H1 (cell line): ENCODE measurements at places on chromosomes 1 and 21. TPM values are rescaled to one million over a fixed set of nuclear protein-coding genes. Genes with fewer than 3 reads are reported as not detected.

DNA sequence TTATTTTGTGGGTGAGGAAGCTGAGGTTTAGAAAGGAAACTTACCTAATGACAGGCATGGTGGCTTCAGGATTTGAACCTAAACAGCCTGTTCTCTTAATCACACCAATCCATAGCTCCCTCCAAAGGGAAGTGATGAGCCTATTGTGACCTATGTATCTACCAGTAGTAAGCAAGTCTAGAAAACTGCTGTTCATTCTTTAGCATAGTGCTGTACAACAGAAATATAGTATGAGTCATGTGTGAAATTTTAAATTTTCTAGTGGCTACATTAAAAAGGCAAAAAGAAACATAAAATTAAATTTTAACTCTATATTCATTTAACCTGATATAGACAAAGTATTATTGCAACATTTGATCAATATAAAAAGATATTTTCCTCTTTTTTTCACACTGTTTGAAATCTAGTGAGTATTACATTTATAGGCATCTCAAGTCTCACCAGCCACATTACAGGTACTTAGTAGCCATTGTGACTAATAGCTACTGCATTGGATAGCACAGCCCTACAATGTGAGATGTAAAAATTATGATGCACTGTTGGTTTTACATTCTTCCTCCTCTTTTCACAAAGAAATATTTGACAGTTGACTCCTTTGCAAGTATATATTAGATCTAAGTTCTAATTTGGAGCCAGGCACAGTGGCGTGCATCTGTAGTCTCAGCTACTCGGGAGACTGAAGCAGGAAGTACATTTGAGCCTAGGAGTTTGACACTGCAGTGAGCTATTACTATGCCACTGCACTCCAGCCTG is 16.6 kb downstream of the IPO9 start:
- DNase-seq = no peak

The AIRE gene
- 0.10 TPM in 1 of 2 replicates, not detected in the other for total RNA-seq

GRCh38 chr1:70415882-70416281 is 4.8 kb downstream of the CTH start:
- no peak for DNase-seq

GRCh38 chr1:246782120-246782900 is 58.1 kb downstream of the SCCPDH start:
- DNase-seq = no peak

DNA sequence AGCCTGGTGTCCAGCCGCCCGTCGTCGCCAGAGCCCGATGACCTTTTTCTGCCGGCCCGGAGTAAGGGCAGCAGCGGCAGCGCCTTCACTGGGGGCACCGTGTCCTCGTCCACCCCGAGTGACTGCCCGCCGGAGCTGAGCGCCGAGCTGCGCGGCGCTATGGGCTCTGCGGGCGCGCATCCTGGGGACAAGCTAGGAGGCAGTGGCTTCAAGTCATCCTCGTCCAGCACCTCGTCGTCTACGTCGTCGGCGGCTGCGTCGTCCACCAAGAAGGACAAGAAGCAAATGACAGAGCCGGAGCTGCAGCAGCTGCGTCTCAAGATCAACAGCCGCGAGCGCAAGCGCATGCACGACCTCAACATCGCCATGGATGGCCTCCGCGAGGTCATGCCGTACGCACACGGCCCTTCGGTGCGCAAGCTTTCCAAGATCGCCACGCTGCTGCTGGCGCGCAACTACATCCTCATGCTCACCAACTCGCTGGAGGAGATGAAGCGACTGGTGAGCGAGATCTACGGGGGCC is 1.2 kb downstream of the OLIG2 start:
- DNase-seq = peak; percentile 72

GRCh38 chr21:31329456-31330143 is 14.5 kb downstream of the TIAM1 start:
- no peak for DNase-seq

- no peak for DNase-seq
Measured at GRCh38 chr1:42927920-42928505, 30.7 kb downstream of the SLC2A1 start.

GRCh38 chr1:168234846-168235547 is 9.2 kb downstream of the SFT2D2 start:
- DNase-seq = no peak

DNA sequence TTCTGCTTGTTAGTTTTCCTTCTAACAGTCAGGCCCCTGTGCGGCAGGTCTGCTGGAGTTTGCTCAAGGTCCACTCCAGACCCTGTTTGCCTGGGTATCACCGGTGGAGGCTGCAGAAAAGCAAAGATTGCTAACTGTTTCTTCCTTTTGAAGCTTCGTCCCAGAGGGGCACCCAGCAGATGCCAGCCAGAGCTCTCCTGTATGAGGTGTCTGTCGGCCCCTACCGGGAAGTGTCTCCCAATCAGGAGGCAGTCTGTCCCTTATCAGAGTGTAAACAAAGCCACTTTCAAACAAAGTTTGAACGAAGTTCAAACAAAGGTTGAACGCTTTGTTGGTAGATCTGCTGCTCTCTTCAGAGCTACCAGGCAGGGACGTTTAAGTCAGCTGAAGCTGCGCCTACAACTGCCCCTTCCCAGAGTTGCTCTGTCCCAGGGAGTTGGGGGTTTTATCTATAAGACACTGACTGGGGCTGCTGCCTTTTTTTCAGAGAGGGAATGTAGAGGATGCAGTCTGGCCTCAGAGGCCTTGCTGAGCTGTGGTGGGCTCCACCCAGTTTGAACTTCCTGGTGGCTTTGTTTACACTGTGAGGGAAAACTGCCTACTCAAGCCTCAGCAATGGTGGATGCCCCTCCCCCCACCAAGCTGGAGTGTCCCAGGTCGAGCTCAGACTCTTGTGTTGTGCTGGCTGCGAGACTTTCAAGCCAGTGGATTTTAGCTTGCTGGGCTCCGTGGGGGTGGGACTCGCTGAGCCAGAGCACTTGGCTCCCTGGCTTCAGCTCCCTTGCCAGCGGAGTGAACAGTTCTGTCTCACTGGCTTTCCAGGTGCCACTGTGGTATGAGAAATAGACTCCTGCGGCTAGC is 401.8 kb downstream of the SRGAP2C start:
- peak; percentile 61 for DNase-seq

DNA sequence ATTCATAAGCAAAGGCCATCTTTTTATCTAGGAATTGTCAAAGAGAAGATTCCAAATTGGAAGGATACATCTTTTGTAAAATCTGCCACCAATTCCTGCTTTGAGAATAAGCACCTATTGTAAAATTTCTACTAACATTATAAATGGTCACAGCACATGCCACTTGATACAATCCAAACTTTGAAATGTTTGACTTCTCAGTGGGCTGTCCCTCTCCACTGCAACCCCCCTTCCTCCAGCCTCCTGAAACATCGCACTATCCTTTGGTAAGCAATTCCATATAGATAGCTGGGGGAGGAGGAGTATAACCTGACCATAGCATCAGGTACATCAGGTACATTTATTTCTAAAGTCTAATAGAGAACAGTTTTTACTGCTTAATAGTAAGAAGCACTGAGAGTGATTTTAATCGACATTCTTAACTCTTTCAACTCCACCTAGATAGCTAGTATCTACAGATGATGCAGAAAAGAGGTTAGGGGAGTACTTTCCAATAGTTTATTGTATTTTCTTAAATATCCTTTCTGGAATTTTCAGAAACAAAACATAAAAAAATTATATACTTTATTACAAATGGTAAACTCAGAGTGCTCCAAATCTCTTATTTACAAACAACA is 2.9 kb downstream of the JUN start:
- DNase-seq = no peak

- DNase-seq = no peak
Measured at GRCh38 chr1:1273209-1273511, 494 bp downstream of the UBE2J2 start.

- DNase-seq = no peak
Measured at GRCh38 chr1:85421179-85421578, 43.8 kb downstream of the DDAH1 start.

- DNase-seq = no peak
Measured at GRCh38 chr1:39450956-39451606, 40.4 kb upstream of the BMP8A start.

The LENEP gene
- 1.2 and 1.3 TPM in 2 replicates for total RNA-seq

DNA sequence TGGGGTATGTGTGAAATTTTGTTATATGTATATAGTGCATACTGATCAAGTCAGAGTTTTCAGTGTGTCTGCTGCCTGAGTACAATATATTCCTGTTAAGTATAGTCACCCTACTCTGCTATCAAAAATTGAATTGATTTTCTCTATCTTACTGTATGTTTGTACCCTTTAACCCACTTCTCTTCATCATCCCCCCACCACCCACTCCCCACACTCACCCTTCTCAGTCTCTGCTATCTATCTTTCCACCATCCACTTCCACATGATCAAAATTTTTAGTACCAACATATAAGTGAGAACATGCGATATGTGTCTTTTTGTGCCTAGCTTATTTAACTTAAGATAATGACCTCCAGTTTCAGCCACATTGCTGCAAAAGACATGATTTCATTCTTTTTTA is 4.2 kb downstream of the LY9 start:
- no peak for DNase-seq

The FLAD1 gene
- 97.4 and 104 TPM in 2 replicates for total RNA-seq

- peak; percentile 67 for DNase-seq
Measured at GRCh38 chr1:33306653-33307493, 14.0 kb downstream of the A3GALT2 start.

DNA sequence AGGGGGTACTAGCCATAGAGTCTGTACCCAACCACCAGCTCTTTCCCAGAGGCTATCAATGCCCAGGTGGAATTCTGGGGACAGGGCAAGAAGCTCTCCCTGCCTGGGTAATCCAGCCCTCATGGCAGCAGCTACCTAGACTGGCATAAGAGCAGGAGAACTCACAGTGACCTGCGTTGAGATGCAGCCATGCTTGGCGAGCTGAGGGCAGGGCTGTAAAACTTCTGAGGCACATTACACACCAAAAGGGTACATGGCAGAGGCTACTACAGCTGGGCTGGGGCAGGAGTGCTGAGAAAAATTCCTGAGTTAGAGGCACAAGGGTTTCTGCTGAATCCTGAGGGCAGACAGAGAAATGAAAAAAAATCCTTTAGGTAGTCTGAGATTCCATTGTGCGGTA is 927.9 kb upstream of the B3GALT2 start:
- no peak for DNase-seq

The PADI1 gene
- 0.30 and 0.33 TPM in 2 replicates for total RNA-seq

GRCh38 chr1:26779098-26779668 is 8.6 kb upstream of the PIGV start:
- no peak for DNase-seq

GRCh38 chr1:26210147-26210870 is 19.9 kb downstream of the CATSPER4 start:
- no peak for DNase-seq

DNA sequence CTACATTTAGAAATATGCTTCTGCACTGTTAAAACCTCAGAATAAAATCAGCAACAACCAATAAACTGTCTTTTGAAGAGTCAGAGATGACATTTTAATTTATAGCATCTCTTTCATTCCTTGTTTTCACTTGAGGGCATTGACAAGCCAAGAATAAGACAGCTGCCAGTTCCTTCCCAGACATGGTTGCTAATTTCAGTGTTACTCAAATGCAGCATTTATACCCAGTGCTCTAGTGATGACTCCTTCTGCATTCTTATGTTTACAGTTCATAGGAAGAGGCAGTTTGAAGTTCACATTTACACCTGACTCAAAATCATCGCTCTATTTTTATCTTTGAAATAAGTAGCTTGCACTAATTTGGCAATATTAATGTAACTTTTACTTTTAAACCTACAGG is 44.9 kb downstream of the PLA2G4A start:
- DNase-seq = no peak

DNA sequence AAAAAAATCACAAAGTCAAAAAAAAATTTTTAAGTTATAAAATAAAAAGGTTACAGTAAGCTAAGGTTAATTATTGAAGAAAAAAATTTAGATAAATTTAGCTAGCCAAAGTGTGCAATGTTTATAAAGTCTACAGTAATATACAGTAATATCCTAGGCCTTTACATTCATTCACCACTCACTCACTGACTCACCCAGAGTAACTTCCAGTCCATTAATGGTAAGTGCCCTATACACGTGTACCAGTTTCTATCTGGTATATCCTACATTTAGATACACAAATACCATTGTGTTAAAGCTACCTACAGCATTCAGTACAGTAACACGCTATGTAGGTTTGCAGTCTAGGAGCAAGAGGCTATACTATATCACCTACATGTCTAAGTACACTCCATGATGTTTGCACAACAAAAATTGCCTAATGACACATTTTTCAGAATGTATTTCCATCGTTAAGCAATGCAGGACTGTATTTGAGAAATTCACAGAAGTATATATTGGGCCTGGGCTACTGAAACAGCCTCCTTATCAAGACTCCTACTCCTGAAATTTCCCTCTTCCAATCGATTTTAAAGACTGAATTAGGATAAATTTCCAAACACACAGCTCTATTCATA is 155.1 kb downstream of the COP1 start:
- no peak for DNase-seq

DNA sequence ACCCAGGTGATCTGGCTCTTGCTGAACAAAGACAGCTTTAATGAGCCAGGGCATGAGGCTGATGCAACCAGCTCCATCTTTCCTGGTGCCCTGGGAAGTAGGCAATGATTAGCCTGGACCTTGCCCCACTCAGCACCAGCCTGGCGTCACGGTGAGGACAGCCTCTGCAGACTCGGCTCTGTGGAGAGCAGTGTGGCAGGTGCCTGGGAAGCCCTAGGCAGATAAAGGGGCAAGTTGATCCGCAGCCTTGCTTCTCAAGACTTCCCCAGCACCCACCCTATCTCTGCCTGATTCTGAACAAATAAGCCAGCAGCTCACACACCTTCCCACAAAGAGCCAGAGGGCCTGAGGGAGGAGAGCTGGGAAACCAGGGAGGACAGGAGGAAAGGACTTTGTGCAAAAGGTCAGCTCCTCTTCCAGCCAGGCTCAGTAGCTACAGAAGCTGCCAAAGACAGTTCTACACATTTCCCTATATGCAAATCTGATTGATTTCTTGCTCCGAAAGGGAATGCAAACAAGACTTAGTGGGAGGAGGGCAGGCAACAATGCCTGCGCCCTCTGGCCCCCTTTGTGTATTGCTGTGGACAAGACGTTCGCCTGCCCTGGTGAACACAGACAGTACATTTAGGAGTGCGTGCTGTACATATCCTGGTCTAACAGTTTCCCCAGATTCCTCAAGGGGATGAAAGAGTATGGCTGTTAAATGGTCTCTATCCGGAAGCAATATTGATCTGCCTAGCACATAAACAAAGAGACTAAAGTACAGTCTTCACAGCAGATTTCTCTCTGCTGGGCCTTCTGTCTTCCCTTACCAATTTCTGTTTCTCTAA is 63.8 kb downstream of the BCAR3 start:
- DNase-seq = no peak

DNA sequence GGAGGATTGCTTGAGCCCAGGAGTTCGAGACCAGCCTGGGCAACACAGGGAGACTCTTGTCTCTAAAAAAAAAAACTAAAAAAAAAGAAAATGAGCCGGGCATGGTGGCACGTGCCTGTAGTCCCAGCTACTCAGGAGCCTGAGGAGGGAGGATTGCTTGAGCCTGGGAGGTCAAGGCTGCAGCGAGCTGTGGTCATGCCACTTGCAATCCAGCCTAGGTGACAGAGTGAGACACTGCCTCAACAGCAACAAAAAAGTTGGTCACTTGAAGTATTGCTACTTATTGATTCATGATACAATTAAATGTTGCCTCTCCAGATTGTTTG is 57.9 kb upstream of the CXADR start:
- DNase-seq = no peak
